Erythroblast (primary cell): ENCODE measurements at places on chromosomes 6 and 20.

- no peak for DNase-seq
These were observed 729.1 kb upstream of the HS3ST5 start for GRCh38 chr6:115071962-115072361.

DNA sequence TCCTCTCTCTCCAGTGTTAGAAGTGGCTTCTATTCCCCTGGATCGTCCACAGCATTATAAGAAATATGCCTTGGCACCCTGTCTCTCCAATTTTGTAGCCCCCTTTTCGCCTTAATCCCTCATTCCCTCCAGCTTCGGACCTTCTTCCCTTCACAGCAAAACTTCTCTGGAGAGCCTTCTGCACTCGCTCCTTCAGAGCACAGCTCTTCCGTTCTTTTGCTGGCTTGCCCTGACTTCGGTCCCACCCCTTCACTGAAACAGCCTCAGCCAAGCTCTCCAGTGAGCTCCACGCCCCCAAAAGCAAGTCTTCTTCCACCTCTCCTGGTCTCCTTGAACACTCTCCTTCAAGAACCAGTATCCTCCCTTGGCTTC is 134.7 kb upstream of the RNF24 start:
- no peak for DNase-seq

DNA sequence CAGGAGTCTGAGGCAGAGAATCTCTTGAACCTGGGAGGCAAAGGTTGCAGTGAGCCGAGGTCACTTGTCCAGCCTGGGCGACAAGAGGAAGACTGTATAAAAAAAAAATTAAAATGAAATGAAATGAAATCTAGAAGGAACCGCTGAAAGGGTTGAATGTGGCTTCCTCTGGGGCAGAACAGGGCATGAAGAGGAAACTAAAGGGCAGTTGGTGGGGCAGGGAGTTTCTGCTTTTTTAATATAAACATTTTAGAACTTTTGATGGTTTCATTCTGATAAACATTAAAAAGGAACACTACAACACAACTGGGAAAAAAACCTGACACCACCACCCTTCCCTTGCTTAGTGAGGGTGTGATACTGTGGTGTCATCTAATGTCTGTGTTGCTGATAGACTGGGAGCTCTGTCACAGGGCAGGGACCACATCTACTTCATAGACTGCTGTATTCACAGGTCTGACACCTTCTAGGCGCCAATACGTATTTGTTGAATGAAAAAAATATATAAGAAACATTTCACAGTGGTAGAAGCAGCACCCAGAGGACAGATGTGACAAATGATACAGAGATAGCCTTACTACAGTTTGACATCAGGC is 128.9 kb downstream of the ADAT2 start:
- DNase-seq, result no peak

- DNase-seq, result no peak
These were observed 48.7 kb upstream of the CRISP1 start for GRCh38 chr6:49915035-49915434.
